ENCODE measurements at places on chromosomes 2 and 18.

- DNase-seq, result no peak
Observed at GRCh38 chr18:52723550-52723970, 383.6 kb downstream of the DCC start.

DNA sequence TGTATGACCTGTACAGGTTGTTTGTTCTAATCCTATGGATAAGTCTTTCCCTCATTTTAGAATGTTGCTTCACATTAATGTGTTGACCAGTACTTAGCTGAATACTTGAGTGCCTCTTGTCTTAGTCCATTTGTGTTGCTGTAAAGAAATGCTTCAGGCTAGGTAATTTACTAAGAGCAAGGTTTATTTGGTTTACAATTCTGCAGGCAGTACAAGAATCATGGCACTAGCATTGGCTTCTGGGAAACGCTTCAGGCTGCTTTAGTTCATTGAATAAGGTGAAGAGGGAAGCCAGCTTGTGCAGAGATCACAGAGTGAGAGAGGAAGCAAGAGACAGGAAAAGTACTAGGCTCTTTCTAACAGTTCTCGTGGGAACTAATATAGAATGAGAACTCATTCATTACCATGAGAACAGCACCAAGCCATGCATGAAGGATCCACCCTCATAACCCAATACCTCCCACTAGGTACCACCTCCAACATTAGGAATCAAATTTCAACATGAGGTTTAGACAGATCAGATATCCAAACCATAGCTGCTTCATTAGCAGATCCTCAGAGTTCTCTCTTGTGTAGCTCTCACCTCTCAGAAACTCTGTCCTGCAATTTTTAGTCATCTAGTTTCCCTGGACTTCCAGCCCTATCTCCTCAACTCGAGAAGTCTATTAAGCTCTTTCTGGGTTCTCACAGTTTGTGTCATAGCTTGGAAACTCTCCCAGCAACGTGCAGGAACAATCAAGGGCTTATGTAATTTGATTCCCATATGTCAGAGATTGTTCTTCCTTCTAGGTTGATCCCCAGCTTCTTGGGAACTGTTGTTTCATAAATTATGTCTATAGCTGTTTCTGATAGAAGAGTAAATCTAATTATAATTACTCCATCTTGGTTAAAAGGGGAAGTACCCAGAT, 2082.3 kb upstream of the CELF4 start:
- DNase-seq, result peak; percentile 87

DNA sequence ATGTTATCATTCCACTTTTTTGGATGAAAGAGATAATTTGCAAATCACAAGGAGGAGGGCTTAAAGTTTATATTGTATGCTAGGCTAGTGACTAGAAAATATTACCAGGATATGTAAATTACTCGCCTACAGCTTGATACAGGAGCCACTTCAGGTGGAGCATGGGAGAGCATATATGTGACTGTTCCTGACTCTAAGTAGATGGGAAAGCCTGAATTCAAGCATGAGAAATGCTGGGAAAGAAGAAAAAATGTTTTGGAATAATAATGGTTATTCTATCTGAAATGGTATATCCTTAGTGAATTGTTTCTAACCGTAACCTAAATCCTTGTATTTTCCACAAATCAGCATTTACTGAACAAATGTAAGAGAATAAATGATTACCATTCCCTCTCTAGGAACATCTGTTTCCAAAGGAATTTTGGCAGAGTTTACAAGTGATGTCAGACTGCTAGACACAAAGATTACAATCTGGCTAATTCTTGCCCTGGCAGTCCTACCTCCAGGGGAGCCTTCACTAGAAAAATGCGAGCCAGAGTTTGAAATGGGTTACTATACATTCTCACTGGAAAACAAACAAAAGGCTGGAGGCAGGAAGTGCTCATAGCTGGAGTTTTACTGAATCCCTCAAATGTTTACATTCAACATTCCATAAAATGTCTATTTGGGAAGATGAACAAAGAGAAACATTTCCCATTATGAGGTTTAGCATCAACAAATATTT, 129.4 kb upstream of the MAPRE2 start:
- peak; percentile 85 for DNase-seq

DNA sequence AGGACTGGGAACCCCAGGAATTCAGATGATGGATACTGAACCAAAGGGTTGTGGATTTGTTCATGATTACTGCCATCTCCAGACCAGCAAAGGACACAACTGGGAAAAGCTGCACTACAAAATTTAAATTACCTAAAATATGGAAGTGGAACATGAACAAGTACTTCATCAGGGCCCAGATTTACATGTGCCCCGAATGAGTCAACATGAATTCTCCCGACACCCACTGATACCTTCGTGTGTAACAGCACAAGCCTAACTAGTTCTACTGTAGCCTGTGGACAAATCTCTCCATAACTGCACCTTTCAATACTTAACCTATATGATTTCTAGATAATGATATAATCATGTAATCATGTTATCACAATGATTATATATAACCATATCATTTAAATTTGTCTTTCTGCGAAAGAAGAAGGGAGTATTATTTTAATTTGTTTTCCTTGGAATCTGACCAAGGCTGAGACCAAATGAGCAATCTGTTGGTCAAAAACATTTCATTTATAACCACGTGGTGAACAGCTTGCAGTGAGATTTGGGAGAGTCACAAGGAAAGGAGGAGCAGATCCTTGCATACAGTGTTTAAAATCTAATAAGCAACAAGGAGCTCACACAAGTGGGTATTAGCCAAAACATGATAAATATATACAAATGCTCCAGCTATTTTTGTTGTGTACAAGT, 70.5 kb downstream of the CACNB4 start:
- DNase-seq, result peak; percentile 27

DNA sequence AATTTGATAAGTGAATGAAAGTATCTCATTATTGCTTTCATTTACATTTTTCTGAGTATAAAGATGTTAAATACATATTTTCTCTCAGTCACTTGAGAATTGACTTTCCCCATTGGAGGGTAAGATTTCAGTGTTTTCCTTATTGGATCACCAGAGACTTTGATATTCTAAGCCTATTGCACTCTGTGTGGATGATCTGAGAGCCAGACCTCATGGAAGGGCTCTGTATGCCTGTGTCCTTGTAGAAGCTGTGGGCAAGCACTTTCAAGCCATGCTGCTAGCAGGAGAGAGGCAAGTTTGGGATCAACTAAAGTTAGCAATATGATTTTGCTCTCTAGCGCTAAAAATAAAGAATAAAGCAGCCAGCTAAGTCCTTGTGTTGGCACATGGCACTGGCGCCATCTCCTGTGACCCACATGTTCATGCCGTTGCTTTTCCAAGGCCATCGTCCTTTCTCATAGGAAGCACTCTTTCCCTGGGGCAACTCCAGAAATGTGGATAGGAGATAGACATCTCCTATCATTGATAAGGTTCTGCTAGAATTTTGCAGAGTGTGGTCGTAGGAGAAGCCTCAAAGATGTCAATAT, 72.6 kb downstream of the AOX1 start:
- DNase-seq, result no peak

DNA sequence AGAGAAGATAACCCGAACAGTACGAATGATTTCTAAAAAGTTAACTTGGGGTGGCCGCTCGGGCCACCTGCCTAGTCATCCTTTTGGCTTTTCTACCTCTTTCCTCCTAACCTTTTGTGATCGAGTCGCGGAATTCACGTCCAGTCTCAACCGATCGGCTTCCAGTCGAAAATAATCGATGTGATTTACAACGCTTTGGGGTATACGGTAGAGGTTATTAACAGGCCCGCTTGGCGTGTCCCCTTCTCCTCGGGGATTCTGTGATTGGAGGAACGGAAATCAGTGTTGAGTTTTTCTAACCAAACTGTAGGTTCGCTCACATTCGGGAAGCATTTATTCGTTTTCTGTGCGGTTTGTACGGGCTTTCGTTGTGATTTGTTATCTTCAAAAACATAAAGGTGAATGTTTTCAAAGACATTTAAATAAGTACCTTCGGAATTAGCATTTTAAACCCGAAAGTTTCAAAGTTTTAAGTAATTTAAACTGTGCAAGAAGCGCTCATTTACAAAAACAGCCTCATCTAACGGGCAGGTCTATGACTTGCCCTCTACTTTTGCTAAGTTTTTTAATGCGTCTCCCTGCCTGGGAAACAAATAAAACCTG, 588 bp upstream of the FOXI3 start:
- no peak for DNase-seq

- DNase-seq, result no peak
Observed at GRCh38 chr2:143144813-143145455, 15.7 kb downstream of the ARHGAP15 start.

DNA sequence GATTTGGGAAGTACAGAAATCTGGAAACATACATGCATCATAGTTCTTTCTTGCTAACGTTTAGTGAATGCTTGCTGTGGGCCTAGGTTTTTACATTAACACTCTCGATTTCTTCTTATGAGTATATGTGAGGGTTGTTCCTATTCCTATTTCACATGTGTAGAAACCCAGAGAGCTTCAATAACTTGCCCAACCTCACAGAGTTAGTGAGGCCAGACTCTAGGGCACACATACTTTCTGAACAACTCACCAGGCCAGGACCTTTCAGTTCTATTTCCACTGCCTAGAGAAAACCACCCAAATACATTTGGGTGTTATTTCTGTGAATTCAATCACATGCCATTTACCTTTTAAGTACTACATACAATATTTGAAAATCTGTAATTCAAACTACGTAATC, 8.2 kb upstream of the KCTD1 start:
- DNase-seq, result peak; percentile 62

Measured in GM23248 (cell line).